Esophagus muscularis mucosa (tissue), 4 donors: ENCODE measurements at places on chromosomes 16 and 17.

DNA sequence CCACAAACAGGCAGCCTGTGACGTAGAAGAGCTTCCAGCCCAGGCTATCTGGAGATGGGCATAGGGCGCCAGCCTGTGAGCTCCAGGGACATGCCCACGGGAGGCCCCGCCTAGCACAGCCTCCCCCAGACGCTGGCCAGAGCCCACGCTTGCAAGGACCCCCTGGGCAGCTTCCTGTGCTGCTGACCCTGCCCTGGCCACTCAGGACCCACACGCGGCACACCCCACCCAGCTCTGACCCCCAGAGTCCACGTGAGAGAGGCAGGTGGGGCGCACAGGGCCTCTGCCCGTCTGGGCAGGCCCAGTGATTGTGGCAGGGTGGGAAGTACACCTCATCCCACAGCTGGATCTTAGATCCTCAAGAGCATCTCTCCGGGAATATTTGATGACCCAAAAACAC lies 3.9 kb downstream of the CYBC1 start:
- DNase-seq, result no peak

DNA sequence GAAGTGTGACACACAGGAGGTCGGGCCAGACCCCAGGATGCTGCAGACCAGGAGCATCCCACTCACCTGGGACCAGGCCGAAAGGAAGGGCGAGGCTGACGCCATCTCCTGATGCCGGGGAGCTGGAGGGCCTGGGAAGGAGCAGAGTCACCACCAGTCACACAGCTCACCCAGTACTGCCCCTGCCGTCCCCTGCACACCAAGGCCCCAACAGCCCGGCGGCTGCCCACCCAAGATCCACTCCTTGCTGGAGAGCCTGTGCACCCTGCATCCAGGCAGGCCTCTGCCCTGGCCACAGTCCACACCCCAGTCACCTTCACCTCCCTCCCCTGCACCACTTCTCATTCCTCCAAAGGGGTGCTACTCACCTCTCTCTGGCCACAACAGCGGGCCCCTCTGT lies 4.8 kb downstream of the ZNF500 start:
- DNase-seq, result no peak

- DNase-seq, result no peak
Observed at GRCh38 chr16:80710918-80711317, 93.5 kb downstream of the CDYL2 start.

DNA sequence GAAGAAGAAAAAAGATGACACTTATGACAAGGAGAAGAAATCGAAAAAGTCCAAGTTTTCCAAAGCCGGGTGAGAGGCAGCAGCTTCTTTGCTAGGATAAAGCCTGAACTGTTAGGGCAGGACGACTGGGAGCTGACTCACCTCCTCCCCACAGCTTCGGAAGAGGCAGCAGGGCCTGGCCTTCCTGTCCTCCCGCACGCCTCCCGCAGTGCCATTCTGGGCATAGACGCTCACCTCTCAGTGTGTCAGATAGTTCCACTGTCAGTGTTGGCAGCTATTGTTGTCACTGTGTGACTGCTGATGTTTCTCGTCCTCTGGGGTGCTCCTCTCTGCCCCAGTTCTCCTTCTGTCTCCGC lies 12.6 kb downstream of the UBN1 start:
- DNase-seq, result no peak

- no peak for DNase-seq
Observed at GRCh38 chr17:16123531-16123930, 91.8 kb downstream of the NCOR1 start.

DNA sequence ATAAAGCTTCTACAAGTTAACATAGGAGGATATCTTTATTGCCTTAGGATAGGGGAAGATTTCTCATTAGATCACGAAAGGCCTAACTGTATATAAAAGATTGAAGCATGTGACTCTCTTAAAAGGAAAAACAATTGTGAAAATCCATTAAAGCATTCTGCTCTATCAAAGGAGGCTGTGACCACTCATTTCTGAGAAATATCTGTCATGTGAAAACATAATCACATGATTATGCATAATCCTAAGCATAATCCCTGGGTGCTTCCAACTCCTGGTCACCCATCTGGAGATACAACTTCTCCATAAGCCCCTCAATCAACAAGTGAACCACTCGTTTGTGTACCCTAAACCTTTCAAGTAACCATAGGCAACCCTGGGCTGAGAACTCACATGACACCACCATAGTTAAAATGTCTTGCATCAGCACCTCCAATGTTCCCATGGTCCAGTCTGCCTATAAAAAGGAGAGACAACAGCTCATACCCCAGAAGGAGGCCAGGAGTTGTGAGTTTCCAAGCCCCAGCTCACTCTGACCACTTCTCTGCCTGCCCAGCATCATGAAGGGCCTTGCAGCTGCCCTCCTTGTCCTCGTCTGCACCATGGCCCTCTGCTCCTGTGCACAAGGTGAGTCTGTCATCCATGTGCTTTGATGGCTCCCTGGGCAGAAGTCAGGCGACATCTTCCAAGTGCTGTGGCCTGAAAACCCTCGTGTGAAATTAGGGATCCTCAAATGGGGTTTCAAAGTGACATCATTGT lies at the start of gene CCL18:
CCL18 (plus strand) TSS at position 487 of the 756 bp plus-strand sequence; CDS start at position 558, 71 bp downstream.
- DNase-seq, result no peak

GRCh38 chr16:84423416-84423837 lies 55.1 kb downstream of the ATP2C2 start:
- no peak for DNase-seq

DNA sequence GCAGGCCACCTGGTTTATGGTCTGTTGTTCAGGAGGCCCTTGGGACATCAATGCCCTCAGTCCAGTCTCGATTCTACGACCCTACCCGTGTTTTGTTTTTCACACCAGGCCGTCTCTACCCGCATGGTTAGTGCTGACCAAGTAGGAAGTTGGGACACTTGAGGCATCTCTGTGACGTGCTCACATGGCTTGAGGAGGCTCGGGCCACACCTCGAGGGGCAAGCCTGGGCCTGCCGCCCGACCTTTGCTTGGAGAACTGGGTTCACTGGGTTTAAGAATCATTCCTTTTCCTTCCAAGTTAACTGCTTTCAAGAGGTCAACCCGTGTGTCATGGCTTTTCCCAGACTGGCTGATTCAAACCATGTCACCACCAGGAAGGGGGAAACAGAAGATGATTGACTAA lies 86.8 kb downstream of the CMIP start:
- no peak for DNase-seq

DNA sequence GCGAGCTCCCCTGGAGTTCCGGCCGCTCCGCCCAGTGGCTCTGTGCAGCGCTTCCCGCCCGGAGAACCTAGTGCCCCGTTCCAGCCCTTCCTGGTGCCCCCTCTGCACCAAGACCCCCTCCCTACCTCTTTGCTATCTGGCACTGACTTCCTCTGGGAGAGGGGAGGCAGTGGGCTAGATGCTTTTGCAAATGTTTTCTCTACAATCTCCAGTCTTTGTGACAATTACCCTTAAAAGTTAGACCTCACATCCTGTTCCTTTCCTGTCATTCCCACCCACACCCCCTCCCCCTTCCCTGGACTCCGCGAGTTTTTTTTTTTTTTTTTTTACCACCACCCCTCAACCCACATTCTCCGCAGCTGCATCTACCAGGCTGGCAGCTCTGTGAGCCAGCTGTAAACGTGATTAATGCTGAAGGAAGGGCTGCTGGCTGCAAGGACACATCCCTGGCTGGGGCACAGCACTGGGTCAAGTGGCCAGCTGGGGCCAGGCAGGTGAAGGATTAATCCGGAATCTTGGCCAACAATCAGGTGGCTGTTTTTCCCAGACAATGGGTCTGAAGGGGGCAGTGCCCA lies 101.5 kb downstream of the MGAT5B start:
- no peak for DNase-seq

GRCh38 chr17:2484876-2485275 lies 26.8 kb downstream of the METTL16 start:
- no peak for DNase-seq

DNA sequence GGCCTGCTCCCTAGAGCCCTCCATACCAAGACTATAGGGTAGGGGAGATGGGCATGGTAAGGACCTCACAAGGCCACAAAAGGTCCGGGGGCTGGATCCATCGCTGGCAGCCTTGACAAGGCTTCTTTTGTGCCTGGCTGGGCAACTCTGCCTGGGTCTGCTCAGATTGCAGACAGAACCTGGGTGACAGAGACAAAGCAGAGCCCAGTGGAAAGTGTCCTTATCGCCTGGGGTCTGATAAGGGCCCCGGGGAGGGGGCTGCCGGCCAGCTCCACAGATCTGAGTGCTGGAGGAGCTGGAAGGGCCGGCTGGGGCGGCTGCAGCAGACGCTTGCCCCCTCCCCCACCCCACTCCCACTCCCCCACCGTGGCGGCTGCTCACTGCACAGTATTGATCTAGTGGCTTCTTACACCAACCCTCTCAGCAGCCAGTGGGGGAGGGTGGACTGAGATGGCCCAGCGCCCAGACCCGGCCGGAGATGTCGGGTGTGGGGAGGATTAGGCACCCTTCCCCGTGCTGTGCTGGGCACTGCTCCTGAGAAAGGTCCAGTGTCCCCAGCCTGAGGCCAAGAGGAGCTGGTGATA lies 7.2 kb downstream of the MMP15 start:
- DNase-seq, result no peak

GRCh38 chr16:10756574-10756973 lies 12.9 kb downstream of the NUBP1 start:
- DNase-seq, result no peak
